NCI-H345 (cell line): ENCODE measurements at places on chromosomes 7 and 10.

GRCh38 chr7:28813243-28813962 is 144.7 kb downstream of the TRIL start:
- DNase-seq = no peak

DNA sequence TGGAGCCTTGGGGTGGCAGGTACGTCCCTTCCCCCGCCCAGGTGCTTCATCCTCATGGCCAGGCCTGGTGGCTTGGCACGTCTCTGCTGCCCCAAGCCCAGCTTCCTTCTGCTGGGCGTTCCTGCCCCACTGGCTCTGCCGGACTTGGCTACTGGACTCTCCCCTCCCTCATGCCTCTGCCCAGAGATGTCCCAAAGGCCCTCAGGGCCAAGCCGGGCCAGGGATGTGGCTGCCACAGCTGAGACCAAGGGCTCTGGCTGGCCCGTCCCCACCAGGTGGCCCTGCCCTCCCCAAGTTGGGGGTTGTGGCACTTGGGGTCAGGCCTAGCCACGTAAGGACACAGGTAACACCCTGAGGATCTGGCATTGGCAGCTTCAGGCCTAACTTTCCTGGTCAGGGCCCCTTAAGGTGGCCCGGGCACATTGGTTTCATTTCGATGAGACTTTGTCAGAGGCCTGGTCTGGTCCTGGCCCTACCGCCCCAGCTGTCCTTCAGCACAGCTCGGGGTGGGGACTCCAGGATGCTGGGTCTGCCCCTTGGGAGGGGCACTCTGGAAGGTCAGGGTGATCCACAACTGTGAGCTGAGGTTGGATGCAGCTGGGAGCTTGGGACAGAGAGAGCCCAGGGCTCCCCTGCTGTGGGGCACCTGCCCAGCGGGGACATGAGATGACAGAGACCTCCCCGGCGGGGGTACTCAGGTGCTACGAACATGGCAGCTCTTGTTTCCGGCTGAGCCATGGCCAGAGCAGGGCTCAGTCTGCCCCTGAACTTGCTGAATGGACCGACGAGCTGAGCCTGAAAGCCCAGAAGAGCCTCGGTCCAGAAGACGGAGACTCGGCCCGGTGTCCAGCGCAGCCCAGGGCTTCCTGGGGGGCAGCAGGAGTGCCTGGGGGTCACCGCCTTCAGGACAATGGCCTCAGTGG is 2.9 kb downstream of the BHLHA15 start:
- DNase-seq = no peak

DNA sequence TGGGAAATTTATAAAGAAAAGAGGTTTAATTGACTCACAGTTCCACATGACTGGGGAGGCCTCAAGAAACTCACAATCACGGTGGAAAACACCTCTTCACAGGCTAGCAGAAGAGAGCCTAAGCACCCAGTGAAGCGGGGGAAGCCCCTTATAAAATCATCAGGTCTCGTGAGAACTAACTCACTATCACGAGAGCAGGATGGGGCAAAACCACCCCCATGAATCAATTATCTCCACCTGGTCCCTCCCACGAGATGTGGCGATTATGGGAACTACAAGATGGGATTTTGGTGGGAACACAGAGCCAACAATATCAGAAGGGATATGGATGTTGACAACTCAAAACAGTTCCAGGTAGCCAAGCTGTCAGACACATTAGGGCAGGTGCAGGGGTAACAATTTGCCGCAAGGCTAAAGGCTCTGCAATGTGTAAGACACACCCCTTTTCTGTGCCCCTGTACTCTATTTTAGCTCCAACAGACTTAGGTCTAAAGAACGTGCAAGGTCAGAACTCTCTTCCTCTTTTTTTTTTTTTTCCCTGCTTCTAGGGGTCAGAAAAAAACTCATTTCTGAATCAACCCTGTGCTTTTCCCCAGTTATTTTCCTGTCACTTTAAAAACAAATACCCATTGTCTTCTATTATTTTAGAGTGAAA is 30.7 kb upstream of the RBM20 start:
- no peak for DNase-seq

GRCh38 chr10:49281461-49281860 is 17.5 kb upstream of the C10orf71 start:
- no peak for DNase-seq

- DNase-seq = no peak
These were observed 65.5 kb downstream of the OSBPL3 start for GRCh38 chr7:24914465-24914859.

DNA sequence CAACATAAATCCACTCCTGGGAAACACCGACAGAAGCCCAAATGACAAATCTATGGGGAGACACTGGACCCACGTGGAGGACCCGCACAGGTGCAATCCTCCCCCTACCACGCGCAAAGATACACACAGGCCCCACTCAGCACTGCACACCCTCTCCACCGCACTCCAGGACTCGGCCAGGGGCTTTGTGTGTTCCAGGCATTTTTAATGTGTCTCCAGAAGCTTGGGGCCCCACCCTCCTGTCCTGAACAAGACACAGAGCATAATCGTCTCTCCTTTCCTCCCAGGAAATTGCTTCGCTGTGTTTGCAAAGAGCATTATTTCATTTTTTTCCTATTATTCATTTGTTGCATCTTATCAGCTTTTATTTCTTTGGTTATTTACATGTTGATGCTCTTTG is 82.8 kb downstream of the GLI3 start:
- DNase-seq = no peak

DNA sequence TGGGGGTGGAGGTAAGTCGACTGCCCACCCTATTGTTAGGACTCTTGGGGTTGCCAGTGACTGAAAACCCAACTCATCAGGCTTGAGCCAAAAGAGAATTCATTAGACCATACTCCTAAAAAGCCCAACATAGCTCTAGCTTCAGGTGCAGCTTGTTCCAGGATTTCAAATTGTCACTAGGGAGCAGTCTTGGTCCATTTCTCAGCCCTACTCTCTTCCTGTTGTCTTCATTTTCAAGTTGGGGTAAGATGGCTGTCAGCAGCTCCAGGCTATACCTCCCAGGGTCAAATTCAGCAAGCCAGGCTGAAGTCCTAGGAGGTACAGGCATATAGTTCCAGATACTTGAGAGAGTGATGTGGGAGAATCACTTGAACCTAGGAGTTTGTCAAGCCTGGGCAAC is 14.9 kb upstream of the COL13A1 start:
- DNase-seq = no peak

DNA sequence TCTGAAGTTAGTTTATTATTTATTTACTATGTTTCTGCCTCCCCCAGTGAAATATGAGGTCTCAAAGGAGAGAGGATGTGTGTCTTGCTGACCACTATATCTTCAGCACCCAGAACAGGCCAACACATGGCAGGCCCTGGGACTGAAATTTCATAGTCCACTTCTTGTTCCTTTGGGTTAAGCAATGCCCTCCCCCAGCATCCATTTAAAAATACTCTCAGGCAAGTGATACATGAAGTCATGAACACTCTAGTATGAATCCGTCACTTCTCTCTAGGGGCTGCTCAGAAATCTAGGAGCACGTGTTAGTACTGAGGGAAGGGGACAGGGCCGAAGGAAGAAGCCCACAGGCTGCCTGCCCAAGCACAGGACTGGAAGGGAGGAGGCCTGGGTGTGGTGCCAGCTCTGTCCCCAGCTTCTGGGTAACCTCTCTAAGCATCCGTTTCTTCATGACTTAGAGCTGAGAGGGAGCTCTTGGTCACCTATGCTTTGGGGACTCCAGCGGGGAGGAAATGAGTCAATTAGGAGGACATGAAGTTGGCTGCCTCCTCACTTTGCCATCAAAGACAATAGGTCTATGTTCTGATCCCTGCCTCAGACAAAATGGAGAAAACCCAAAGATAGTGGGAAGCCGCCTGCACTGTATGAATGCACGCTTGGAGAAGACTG is 119.2 kb downstream of the KCNMA1 start:
- no peak for DNase-seq

GRCh38 chr7:151744656-151745638 is 132.0 kb downstream of the PRKAG2 start:
- DNase-seq = no peak

DNA sequence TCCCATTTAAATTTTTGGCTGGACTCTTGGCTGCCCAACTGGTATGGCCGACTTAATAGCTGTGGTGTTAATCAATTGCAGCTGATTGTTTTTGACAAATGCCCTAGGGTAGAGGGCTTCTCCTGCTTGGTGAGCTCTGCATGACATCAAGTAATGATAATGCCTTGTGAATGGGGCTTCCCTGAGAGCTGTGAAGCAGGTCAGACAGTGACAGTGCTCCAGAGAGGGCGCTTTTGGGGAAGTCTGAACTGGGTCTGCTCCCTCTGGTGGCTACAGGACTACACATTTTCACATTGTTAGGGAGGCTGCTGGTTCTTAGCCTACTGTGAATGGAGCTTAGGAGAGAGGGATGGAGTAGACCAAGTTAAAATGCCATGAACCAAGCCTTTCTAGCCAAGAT is 98.8 kb downstream of the SDK1 start:
- DNase-seq = peak; percentile 6

DNA sequence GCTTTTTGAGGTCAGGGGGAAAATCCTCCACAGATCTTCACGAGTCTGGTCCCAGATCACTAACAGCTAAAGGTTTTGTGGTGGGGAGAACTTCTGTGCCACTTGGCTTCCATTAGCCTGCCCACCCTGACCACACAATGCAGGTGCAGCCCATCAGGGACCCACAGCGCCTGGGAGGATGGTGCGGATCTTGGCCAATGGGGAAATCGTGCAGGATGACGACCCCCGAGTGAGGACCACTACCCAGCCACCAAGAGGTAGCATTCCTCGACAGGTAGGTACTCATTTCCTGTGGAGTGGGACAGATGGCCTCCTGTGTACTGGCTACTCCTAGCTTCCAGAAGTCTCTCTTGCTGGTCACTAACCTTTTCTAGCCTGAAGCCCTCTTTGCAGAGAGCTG is 1.5 kb downstream of the FAM241B start:
- DNase-seq = no peak

DNA sequence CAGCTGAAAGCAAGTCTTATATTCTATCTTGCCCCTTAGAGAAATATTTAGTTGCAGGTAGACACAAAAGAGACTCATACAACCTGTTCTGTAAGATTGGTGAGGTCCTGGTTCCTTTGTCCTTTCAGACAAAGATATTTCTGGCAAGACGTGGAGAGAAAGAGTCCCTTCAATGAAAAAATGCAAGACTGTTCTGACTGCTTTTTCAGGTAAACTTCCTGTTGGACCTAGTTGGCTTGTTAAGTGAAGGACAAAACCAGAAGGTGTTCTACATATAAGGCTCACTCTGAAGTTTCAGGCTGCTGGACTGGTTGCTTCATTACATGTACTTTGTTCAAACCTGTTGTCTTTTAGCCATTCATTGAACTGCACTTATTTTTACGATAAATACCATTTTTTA is 119.0 kb upstream of the PTPRZ1 start:
- no peak for DNase-seq

- DNase-seq = no peak
These were observed 129.8 kb upstream of the TMEM229A start for GRCh38 chr7:124162667-124163066.

DNA sequence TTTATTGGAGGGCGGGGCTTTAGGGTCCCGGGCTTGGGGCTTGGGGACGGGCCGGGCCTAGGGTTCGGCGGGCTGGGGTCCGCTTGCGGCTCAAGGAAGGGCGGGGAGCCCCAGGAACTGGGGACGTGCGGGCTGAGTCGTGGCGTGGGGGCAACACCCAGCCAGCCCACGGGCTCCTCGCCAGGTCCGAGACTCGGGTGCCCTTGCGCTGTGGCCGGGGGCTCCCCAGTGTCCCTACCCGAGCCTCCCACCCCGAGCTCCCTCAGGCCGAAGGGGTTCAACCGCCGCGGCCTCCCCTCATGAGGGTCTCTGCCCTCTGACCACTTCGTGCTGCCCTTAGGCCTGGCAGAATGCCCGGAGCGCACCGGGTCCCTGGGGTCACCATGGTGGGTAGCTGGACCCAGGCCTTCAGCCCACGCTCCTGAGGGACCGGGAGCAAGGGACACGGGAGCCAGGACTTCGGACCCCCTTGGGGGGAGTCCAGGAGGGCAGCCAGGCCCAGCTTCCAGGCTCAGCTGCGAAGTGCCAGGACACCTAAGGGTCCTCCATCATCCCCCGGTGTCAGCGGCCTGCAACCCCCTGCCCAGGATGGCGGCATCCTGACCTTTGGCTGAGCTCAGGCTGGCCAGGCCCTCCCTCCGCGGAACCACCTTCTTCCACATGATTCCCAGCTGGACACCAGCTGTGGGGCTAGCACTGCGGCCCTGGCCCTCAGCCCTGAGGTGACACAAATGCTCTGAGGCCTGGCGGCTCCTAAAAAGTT is 524 bp upstream of the FUOM start:
- no peak for DNase-seq

DNA sequence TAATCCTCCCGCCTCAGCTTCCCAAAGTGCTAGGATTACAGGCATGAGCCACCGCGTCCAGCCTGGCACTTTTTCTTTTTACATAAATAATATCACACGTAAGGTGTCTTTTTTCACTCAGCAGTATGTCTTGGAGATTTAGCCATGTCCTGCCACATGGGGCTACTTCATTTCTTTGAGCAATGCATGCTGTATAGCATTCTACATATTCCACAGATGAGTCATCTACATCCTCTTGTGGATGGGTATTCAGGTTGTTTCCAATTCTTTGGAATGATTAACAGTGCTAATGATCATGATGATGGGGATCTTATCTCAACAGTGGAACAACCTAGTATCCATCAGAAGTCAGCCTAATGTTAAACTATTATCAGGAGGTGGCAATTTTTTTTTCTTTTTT is 50.8 kb downstream of the ZNF503 start:
- no peak for DNase-seq

- no peak for DNase-seq
These were observed 47.5 kb downstream of the CTBP2 start for GRCh38 chr10:125112697-125113494.

DNA sequence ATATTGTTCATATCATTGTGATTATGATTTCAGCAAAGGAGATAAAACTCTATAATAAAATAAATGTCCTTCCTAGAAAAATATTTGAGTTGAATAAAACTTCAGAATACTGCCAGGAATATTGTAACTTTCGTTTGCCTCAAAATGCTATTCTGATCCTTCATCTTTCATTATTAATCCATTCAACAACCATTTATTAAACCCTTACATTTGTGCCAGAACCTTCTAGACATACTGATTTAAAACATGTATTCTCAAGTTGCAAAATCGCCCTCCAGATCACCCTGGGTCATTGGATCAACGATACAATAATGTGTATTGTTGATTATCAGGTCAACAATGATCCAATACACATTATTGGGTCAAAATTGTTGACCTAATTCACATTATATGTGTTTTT is 759.8 kb downstream of the CNTNAP2 start:
- DNase-seq = no peak

- no peak for DNase-seq
These were observed 33.6 kb upstream of the FAM20C start for GRCh38 chr7:158771-159170.

DNA sequence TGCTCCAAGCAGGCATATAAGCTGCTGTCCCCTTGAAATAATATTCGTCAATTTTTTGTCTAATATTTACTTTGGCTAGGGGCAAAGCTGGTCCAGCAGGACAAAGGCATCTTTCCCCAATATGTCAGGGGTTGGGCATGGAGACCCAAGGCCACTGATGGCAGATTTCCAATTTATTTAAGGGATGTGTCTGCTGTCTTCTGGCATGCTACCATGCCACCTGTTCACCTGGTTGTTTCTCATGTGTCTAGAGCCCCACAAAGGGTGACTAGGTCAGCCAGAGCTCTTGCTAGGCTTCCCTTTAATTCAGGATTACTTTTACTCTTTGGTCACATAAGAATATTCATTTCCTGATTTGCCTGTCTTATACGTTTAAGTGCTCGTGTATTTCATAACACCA is 22.1 kb upstream of the SYPL1 start:
- no peak for DNase-seq

- DNase-seq = no peak
These were observed 4.7 kb upstream of the ABLIM1 start for GRCh38 chr10:114662646-114663217.
